Thoracic aorta (tissue), 2 donors: ENCODE measurements at places on chromosomes 7 and 10. TPM values are rescaled to one million over a fixed set of nuclear protein-coding genes. Genes with fewer than 3 reads are reported as not detected.

GRCh38 chr10:109127363-109127762, 795.9 kb downstream of the XPNPEP1 start:
- H3K4me1 ChIP-seq = no peaks in the 10 kb centered on the region
- H3K4me3 ChIP-seq = no peak overlapping the region
- no peak overlapping the region for H3K27ac ChIP-seq
- no peaks in the 10 kb centered on the region for H3K36me3 ChIP-seq
- no peak for DNase-seq

DNA sequence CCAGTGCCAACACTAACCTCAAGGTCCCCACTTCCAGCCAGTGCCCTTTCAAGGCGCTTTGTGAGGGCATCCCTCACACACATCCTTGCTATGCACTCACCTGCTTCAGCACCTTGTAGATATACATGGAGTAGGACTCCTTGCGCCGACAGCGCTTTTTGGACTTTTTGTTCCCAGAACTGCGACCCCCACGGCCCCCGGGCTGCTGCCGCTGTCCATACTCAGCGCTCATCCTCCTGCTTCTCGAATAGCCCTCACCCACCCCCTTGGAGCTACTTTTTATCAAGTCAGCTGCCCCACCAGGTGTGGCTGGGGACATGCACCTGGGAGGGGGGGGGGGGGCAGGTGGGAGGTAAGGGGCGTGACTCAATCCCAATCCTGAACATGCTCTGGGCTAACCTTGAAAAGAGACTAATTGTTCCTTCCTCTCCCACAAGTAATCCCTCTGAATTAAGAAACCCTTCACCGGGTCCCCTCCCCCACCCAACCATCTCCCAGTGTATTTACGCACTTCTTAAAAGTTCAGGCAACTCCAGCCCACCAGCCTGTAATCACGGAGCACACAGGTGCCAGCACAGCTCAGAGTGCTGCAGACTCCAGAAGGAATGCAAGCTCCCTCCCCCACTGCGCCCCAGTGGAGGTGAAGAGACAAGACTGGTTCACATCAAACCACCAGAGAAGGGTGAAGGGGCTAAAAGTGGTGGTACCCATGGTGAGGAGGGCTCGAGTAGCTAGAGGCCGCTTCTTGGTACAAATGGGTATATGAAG, at the start of gene H2BK1:
H2BK1 (minus strand) TSS at position 402 of the 768 bp plus-strand sequence; CDS start at position 232, 170 bp downstream.
- no peaks in the 10 kb centered on the region for H3K27me3 ChIP-seq
- peaks cover 25% of the 10 kb centered on the region for H3K36me3 ChIP-seq
- no peak within 1 kb of the TSS for H3K4me3 ChIP-seq
- no peak within 1 kb of the TSS for H3K27ac ChIP-seq

DNA sequence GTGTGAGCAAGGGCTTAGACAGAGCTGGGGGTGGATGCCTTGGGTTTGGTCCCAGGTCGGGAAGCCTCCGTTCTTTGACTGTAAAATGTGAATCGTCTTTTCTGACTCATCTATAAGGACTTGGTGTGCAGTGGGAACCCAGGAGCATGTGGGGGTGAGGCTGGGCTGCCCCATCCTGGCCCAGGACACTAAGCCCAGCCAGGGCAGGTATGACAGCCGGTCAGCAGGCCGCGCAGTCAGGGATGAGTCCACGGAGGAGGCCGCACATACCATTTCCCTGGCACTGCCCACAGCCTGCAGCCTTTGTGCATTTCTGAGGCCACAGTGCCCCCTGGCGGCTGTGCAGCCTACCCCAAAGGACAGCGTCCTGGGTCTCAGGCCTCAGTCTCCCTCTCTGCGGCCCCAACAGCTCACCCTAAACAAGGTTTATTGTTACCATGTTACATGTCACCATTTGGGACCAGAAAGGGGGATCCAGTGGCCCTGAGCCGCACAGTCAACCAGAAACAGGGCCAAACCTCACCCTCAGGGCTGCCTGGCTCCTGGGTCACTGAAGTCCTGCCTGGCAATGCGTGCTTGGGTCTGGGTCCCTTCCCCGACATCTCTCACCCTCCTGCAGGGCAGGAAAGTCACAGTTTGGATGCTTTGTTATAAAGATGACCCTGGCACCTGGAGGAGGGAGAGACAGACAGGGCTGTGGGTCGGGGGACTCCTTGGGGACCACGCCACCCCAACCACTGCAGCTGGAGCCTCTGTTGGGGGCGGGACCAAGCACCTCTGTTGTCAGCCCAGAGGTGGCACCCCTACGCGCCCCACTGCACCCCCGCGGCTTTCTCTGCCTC, 14.4 kb upstream of the SH2B2 start:
- no peaks in the 10 kb centered on the region for H3K4me1 ChIP-seq
- H3K27me3 ChIP-seq = no peaks in the 10 kb centered on the region
- H3K36me3 ChIP-seq = no peaks in the 10 kb centered on the region
- no peak for DNase-seq

- H3K27ac ChIP-seq = no peak overlapping the region
- no peak for DNase-seq
- no peaks in the 10 kb centered on the region for H3K27me3 ChIP-seq
- H3K4me3 ChIP-seq = no peak overlapping the region
- no peaks in the 10 kb centered on the region for H3K4me1 ChIP-seq
These were observed 26.8 kb downstream of the WNT16 start for GRCh38 chr7:121355574-121355973.

- H3K4me3 ChIP-seq = no peak overlapping the region
- H3K27ac ChIP-seq = no peak overlapping the region
- no peak for DNase-seq
These were observed 379.1 kb downstream of the INHBA start for GRCh38 chr7:41323806-41324205.

GRCh38 chr7:70047891-70048448, 449.7 kb downstream of the AUTS2 start:
- H3K4me3 ChIP-seq = no peak overlapping the region
- no peak for DNase-seq
- no peak overlapping the region for H3K27ac ChIP-seq
- H3K36me3 ChIP-seq = no peaks in the 10 kb centered on the region
- no peaks in the 10 kb centered on the region for H3K27me3 ChIP-seq

DNA sequence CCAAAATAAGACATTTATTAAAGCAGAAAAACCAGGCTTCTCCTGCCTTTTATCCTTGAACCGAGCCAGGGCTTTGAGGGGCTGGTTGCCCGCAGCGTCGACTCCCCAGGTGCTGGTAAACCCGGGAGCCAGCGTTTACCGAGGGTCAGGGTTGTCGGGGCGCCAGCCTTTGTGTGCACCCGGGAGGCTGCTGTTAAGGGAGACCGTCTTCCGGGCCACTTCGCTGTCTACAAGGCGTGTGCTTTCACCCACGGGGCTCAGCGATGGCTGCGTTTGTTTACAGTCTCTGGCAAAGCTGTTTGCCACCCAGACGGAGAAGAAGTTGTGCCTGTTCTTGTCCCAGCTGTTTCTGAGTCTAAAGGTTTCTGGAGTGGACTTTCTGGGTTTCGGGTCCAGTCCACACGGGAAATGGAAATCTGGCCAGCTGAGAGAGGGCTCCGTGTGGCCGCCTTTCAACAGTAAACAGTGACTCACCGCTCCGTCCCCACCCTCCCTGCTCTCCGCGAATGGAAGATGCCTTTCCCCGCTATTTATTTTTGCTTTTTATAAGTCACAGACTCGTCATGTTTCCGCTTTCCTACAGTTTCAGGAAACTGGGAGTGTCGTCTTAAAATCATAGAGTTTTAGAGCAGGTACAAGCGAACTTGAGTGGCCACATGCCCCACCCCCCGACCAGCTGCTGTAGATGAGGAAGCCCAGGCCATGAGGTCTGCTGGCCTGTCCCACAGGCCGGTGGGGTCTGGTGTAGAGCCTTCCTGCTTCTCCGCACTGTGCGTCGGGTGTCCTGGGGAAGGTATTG, 2.2 kb downstream of the MAFK start:
- H3K4me1 ChIP-seq = peaks cover 13% of the 10 kb centered on the region
- H3K36me3 ChIP-seq = no peaks in the 10 kb centered on the region
- no peaks in the 10 kb centered on the region for H3K27me3 ChIP-seq
- H3K4me3 ChIP-seq = peak overlapping the region; percentile 85
- peak overlapping the region; percentile 97 for H3K27ac ChIP-seq

- peak overlapping the region; percentile 35 for H3K4me3 ChIP-seq
- H3K4me1 ChIP-seq = peaks cover 42% of the 10 kb centered on the region
- H3K27me3 ChIP-seq = no peaks in the 10 kb centered on the region
- DNase-seq = peak; percentile 56
These were observed 254.1 kb downstream of the TNS3 start for GRCh38 chr7:47327698-47328391.

GRCh38 chr10:62323751-62324150, 50.4 kb upstream of the ZNF365 start:
- no peak overlapping the region for H3K4me3 ChIP-seq
- no peaks in the 10 kb centered on the region for H3K27me3 ChIP-seq
- H3K36me3 ChIP-seq = no peaks in the 10 kb centered on the region
- no peaks in the 10 kb centered on the region for H3K4me1 ChIP-seq
- H3K27ac ChIP-seq = no peak overlapping the region

- H3K27me3 ChIP-seq = no peaks in the 10 kb centered on the region
- no peak overlapping the region for H3K4me3 ChIP-seq
- no peaks in the 10 kb centered on the region for H3K36me3 ChIP-seq
- H3K4me1 ChIP-seq = peaks cover 48% of the 10 kb centered on the region
- no peak overlapping the region for H3K27ac ChIP-seq
- DNase-seq = no peak
These were observed 150.3 kb downstream of the HPSE2 start for GRCh38 chr10:99085358-99085757.

DNA sequence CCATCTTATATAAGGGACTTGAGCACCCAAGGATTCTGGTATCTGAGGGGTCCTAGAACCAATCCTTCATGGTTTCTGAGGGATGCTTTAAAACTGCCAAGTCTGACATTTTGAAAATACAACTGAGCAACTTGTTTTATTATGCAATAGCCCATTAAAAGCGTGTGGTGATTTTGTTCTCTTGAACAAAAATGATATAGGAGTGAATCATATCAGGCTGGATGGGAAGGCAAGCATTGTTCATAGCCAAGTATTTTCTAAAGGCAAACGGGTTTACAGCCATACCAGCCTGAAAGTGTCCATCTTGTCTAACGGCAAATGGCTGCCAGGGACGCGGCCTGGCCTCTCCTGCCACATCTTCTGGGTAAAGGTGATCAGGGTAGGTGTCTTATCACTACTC, 23.4 kb downstream of the RPP38 start:
- peaks cover 17% of the 10 kb centered on the region for H3K36me3 ChIP-seq
- H3K4me1 ChIP-seq = no peaks in the 10 kb centered on the region
- no peak for DNase-seq
- H3K27me3 ChIP-seq = no peaks in the 10 kb centered on the region
- H3K4me3 ChIP-seq = no peak overlapping the region
- no peak overlapping the region for H3K27ac ChIP-seq

DNA sequence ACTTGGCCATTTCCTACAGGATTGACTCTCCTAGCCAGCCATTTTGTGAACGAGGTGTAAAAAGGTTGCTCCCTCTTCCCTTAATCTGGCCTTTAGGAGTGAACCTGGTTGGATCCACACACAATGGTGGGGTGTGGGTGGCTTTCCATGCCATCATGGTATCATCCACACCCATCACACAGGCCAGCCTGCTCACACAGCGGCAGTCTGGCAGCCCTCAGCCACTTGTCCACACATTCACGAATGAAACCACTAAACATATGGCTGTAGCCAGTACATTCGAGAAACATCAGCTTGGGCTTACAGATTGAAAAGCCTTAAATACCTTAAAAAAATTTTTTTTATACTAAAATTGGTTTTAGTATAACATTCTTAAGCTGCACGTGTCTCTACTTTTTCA, 31.9 kb downstream of the NEUROD6 start:
- H3K36me3 ChIP-seq = no peaks in the 10 kb centered on the region
- H3K4me3 ChIP-seq = no peak overlapping the region
- no peak for DNase-seq
- H3K4me1 ChIP-seq = no peaks in the 10 kb centered on the region
- H3K27me3 ChIP-seq = no peaks in the 10 kb centered on the region
- H3K27ac ChIP-seq = no peak overlapping the region

- no peaks in the 10 kb centered on the region for H3K27me3 ChIP-seq
- no peak overlapping the region for H3K27ac ChIP-seq
- H3K4me3 ChIP-seq = no peak overlapping the region
- H3K4me1 ChIP-seq = no peaks in the 10 kb centered on the region
These were observed 163.8 kb downstream of the SORCS3 start for GRCh38 chr10:104804880-104805279.

GRCh38 chr10:75773813-75774782, 342.7 kb downstream of the LRMDA start:
- no peaks in the 10 kb centered on the region for H3K27me3 ChIP-seq
- H3K36me3 ChIP-seq = no peaks in the 10 kb centered on the region
- DNase-seq = no peak
- peaks cover 27% of the 10 kb centered on the region for H3K4me1 ChIP-seq
- H3K4me3 ChIP-seq = no peak overlapping the region

DNA sequence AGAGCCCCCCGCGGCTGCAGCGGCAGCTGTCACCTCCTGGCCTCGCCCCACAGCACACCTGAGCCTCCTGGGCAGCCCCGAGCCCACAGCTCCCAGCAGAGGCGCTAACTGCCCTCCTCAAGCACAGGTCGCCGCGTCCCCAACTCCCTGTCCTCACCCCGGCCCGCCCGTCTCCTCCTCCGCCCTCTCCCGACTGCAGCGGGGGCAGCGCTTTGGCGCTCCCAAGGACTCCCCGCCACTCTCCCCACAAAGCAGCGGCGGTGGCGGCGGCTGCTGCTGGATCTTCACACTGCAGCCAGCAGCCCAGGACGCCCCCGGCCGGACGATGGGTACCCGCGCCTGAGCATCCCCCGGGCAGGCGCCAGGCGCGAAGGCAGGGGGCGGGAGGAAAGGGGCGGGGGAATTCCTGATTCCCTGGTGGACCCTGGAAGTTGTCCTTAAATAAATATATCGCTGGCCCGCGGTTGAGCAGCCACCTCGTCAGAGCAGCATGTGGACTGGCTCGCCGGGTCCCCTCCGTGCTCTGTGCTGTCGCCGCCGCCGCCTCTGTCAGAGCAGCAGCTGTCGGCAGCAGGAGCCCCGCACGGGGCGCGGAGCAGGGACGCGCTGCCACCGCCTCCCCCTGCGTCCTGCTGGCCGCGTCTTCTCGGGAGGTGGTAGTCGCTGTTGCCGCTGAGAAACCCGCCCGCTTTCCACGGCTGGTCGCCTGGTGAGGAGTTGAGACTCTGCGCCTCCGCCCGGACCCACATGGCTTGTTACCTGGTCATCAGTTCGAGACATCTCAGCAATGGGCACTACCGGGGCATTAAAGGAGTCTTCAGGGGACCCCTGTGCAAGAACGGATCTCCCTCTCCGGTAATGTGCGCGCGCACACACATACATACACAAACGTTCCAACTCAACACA, at the start of gene ZNF804B:
ZNF804B (plus strand) TSS at position 471 of the 906 bp plus-strand sequence; CDS start at position 748, 277 bp downstream.
- DNase-seq = no peak
- H3K36me3 ChIP-seq = no peaks in the 10 kb centered on the region
- peak within 1 kb of the TSS; percentile 55 for H3K4me3 ChIP-seq
- H3K27me3 ChIP-seq = no peaks in the 10 kb centered on the region
- H3K27ac ChIP-seq = no peak within 1 kb of the TSS
- peaks cover 8% of the 10 kb centered on the region for H3K4me1 ChIP-seq

The CYP3A7 gene
- not detected for total RNA-seq

The CFAP46 gene
- total RNA-seq = not detected

The NPSR1 gene
- total RNA-seq = not detected

The PAPOLB gene
- total RNA-seq = 0.68 TPM

The COL13A1 gene
- total RNA-seq = 34.1 TPM

The UPK3BL1 gene
- 39.0 TPM for total RNA-seq

The PRRT4 gene
- total RNA-seq = 2.2 TPM

The PCBD1 gene
- 12.8 TPM for total RNA-seq

The NPFFR1 gene
- total RNA-seq = 0.14 TPM

The SPAM1 gene
- total RNA-seq = not detected

The PODXL gene
- total RNA-seq = 50.8 TPM

The EXOC6 gene
- 13.3 TPM for total RNA-seq
